Activated CD8-positive, alpha-beta memory T cell treated with anti-CD3 and anti-CD28 coated beads, Interleukin-2, amount 50 U/mL, for 48 hours (primary cell): ENCODE measurements at places on chromosomes 13 and 19.

DNA sequence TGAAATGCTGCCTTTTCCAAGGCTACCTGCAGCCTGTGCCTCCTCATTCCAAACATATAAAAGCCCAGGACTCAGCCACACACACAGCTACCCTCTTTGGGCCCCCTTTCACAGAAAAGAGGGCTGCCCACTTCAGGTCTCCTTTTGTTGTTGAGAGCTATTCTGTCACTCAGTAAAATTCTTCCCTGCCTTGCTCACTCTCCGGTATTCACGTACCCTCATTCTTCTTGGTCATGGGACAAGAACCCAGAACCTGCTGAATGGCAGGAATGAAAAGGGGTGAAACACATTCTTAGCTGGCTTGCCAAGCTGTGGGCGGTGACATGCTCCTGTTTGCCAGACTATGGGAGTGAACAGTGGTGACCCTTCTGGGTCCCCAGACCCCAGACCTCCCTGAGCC, 338.0 kb upstream of the ATXN8OS start:
- DNase-seq: no peak

DNA sequence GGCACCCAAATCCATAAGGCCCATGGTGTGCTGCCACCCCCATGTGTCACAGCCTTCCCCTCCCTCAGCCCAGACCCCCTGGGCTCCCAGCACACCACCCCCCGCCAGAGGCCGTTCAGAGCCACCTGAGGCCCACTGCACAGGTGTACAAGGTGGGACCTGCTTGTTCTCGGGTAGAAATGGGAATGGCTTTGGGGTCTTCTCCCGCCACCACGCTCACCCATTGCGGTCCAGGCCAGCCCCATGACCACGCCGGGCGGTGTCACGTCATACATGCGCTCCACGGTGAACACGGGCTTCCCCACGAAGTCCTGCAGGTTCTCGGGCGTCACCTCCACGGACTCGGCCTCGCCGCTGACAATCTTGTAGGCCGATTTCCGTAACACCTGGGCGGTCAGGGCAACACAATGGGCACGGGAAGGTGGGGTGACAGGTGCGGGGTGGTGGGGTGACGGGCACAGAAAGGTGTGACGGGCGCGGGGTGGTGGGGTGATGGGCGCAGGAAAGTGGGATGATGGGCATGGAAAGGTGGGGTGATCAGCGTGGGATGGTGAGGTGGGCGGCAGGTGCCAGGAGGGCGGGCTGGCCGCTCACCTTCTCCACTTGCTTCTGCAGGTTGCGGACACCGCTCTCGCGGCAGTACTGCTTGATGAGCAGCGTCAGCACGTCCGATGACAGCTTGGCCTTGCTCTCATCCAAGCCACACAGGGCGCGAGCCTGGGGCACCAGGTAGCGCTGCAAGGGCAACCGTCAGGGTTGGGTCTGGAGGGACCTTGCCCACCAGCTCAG, 4.3 kb downstream of the RPL36 start:
- DNase-seq: peak; percentile 68

- DNase-seq: peak; percentile 69
Measured at GRCh38 chr13:29849731-29850212, 645 bp downstream of the UBL3 start.

GRCh38 chr19:48329167-48329891, 4.0 kb downstream of the EMP3 start:
- DNase-seq: peak; percentile 69

DNA sequence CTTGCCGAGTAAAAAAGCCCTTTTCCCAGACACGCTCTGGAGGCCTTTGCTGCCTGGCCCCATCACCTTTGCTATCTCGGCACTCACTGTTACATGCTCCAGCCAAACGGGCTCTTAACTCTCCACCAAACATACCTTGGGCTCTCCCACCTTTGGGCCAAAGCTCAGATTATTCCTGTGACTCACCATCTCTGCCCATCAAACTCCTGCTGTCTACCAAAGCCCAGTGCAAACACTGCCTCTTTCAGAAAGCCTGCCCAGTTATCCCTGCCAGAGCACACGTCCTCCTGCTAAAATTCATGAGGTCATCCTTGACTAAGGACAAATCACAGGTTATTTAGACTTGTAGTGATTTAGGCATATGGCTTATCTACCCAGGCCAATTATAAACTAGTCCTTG, 48.1 kb upstream of the SERPINE3 start:
- DNase-seq: no peak

- DNase-seq: peak; percentile 81
Measured at GRCh38 chr19:46014941-46015686, 7.7 kb downstream of the PGLYRP1 start.

GRCh38 chr13:113724016-113724758, 34.8 kb upstream of the TMEM255B start:
- no peak for DNase-seq

DNA sequence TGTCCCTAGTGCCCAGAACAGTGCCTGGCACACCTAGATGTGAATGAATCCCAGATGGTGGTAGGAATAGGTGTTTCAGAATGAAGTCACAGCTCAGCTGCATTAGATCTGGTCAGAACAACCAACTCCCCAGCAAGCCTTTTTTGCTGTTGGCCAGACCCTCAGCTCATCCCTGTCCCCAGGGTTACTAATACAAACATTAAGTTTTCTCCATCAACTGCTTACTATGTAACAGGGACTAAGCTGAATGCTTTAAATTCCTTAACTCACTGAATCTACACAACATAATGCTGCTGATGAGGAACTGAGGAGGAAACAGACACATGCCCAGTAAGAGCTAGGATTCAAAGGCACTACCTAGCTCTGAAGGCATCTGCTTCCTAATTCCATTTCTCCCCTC, 18.8 kb downstream of the SMG9 start:
- DNase-seq: no peak

DNA sequence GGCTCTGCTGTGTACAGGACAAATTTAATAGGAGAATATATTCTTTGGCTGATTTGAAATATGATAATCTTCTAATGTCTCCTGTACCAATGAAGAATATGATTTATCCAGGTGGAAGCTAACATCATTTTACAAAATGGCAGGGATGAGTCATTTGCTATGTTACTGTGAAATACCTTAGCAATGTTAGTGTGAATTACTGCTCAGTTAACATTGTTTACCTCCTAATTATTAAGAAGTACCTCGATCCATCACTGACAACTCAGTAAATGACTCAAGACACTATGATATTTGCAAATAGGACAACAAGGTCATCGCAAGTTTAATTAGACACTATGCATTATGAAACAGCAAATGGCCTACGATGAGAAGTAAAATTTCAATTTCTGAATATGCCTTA, 309.1 kb upstream of the EDNRB start:
- no peak for DNase-seq

- DNase-seq: no peak
Measured at GRCh38 chr19:24054044-24054935, 32.7 kb upstream of the ZNF254 start.

GRCh38 chr13:79374578-79374977, 31.5 kb downstream of the RBM26 start:
- no peak for DNase-seq

DNA sequence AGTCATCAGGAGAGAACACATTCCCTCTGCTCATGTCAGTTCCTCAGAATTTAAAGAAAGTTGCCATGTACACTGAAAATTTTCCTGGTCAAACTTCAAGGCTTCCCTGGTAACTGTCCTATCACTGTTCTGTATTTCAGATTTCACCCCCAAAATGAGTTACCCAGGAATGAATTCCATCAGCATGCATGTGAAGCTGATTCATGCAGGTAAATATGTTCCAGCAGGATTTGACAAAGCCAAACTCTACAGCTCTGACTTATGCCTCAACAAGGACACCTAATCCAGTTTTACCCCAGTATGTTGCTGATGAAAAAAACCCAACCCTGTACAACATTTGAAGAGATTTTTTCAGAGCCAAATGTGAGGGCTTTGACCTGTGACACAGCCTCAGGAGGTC, 21.5 kb downstream of the LIG4 start:
- no peak for DNase-seq

- DNase-seq: no peak
Measured at GRCh38 chr13:28349907-28350654, 144.8 kb downstream of the FLT1 start.

DNA sequence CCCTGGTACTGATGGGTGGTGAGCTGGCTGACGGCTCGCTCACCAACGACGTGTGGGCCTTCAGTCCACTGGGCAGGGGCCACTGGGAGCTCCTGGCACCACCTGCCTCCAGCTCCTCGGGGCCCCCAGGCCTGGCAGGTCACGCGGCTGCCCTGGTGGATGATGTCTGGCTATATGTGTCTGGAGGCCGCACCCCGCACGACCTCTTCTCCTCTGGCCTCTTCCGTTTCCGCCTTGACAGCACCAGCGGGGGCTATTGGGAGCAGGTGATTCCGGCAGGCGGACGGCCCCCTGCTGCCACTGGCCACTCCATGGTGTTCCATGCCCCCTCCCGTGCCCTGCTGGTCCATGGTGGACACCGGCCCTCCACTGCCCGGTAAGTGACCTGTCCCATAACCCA, 10.5 kb downstream of the MEGF8 start:
- DNase-seq: no peak

DNA sequence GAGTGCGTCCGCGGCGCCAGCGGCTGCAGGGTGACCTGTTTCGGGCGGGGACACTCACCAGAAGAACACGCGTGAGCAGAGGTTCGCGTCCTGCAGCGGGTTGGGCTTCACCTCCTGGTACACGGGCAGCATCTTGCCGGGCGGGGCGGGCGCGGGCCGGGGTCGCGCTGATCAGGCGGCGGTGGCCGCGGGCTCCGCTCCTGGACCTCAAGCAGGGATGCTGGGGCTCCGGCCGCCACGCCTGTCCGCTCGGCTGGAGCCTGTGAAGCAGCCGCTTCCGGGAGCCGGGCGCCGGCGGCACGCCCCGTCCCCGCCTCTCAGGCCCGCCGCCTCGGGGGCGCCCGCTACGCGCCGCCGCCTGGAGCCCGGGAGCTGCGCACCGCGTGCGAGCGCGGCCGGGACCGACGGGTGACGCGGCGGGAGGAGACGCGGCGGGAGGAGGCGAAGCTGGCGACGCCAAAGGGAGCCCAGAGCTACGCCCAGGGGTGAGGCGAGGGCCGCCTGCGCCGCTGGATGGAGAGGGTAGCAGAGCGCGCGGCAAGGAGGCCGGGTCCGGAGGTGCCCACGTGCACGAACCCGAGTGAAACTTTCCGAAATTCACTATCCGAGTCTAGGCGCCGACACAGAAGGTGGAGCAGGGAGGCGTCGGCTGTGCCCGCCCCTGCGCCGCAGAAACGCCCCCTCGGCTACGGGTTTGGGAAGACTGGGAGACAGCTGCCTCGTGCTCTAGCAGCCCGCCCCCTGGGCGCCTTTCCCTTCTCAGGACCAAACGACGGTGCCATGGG, at the start of gene ABCC4:
Gene ABCC4, minus strand, starts transcription at position 269 of the 785 bp plus-strand sequence. Its CDS starts 137 bp downstream, at position 132.
- DNase-seq: peak; percentile 82

- DNase-seq: no peak
Measured at GRCh38 chr19:45355910-45356309, 14.5 kb downstream of the ERCC2 start.

DNA sequence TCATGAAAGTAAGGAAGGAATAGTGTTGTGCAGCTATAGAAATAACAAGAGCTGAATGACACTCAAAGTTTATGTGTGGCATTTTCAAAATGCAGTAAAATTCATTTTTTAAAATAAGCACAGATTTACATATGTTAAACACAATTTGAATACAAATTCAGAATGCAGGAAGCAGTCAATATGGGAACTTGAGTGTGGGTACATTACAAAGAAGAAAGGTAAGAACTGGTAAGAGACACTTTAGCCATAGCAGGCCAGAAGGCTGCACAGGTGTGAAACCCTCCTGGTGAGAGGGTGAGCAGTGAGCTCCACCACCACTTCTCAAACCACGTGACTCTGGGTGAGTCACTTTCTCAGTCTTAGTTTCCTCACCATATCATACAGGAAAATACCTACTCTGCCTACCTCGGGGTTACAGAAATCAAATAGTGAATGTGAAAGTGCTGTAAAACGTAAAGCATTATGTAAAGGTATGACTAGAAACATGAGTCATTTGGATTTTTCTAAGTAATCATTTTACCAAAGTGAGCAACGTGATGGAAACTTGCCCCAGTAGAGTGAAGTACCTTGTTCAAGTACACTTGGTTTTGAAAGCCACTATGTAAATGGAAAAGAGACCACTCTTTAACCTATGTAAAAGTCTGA, 40.5 kb downstream of the USP12 start:
- DNase-seq: peak; percentile 77

DNA sequence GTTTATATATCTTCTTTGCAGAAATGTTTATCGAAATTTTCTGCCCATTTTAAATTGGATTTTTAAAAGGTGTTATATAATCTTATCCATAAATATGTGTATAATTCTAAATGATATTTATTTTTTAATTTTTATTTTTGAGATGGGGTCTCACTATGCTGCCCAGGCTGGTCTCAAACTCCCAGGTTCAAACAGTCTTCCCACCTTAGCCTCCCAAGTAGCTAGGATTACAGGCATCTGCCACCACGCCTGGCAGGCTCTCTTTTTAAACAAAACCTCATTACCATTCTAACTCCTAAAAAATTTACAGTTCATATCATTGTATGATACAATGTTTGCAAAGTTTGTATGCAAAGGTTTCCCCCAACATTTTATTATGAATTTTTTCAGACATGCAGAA, 7.2 kb downstream of the LGALS7B start:
- DNase-seq: no peak

DNA sequence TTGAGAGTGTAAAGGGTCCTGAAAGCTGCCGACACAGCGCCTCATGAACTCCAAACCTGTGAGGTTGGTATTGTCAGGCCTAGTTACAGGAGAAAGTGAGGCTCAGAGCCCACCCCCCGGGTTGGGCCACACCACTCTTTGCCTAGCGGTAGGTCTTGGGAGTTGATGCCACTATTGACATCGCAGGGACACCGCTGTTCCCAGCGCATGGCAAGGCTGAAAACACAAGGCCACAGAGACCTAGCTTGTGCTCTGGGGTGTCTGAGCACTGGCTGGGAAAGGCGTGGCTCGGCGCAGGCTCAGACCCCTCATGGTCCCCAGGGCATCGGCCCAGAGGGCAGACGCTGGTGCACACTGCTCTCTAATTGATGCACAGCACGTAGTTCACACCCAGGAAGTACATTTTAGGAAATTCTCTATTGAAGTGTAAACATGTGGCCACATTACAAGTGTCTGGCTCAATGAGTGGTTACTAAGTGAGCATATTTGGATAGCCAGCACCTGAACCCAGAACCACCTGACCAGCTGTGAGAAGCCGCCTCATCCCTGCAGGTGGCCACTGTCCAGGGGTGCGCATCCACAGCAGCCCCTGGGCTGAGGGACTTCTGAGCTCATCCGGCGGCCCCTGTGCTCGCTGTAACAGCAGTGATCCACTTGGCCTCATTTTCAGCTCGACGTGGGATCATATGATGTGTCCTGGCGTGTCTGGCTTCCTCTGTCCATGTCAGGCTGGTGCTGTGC, 27.3 kb downstream of the UPF1 start:
- no peak for DNase-seq

- DNase-seq: peak; percentile 88
Measured at GRCh38 chr19:47713046-47714021, at the start of gene EHD2. TSS of gene EHD2 (plus strand) at chr19:47713422. CDS start at chr19:47716613, 3,191 bp downstream.

GRCh38 chr19:19151418-19151817, 13.1 kb upstream of the TMEM161A start:
- DNase-seq: no peak

GRCh38 chr19:23978068-23978467, 63.4 kb downstream of the ZNF726 start:
- no peak for DNase-seq

- DNase-seq: peak; percentile 29
Measured at GRCh38 chr19:27775395-27775794, 1437.6 kb downstream of the UQCRFS1 start.
